ENCODE measurements at places on chromosomes 3 and 15. TPM values are rescaled to one million over a fixed set of nuclear protein-coding genes. Genes with fewer than 3 reads are reported as not detected.

DNA sequence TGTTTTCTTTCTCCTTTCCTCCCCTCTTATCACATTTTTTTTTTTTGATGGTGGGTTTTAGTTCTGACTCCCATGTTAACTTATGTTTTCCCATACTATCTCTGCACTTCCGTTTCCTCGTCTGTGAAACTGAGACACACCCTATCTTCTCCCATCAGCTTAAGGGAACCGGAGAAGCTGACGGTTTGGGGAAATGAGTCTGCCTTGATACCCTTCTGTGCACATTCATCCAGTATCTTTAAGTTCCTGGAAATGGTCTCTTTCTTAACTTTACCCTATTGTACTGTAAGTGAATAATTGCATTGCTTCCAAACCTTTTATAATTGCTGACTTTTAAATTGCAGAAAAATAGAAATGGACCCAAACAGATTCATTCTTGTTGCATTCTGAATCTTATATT, 26.2 kb upstream of the CFAP161 start:
- no peak overlapping the region for H3K4me3 ChIP-seq
- no peak overlapping the region for H3K27ac ChIP-seq
- 0 out of 2 replicates have a peak, but pooled peaks cover 3% of the 10 kb centered on the region for H3K4me1 ChIP-seq
- no peaks in the 10 kb centered on the region for H3K27me3 ChIP-seq
- no peaks in the 10 kb centered on the region for H3K36me3 ChIP-seq
- no peak for DNase-seq

- H3K4me1 ChIP-seq: peaks cover 2% of the 10 kb centered on the region
- no peak overlapping the region for H3K4me3 ChIP-seq
- no peaks in the 10 kb centered on the region for H3K36me3 ChIP-seq
- no peak overlapping the region for H3K27ac ChIP-seq
Observed at GRCh38 chr3:13365390-13366379, 54.4 kb downstream of the NUP210 start.

TRAT1 gene
- total RNA-seq: not detected

GRCh38 chr3:12024959-12025570, 20.9 kb downstream of the SYN2 start:
- H3K4me3 ChIP-seq: no peak overlapping the region
- H3K27ac ChIP-seq: no peak overlapping the region
- H3K27me3 ChIP-seq: no peaks in the 10 kb centered on the region
- no peaks in the 10 kb centered on the region for H3K36me3 ChIP-seq
- H3K4me1 ChIP-seq: no peaks in the 10 kb centered on the region
- no peak for DNase-seq

LRRC31 gene
- not detected for total RNA-seq

GRCh38 chr3:161700998-161701397, 204.4 kb downstream of the OTOL1 start:
- H3K4me1 ChIP-seq: no peaks in the 10 kb centered on the region
- H3K27ac ChIP-seq: no peak overlapping the region
- DNase-seq: no peak
- no peaks in the 10 kb centered on the region for H3K36me3 ChIP-seq
- H3K4me3 ChIP-seq: no peak overlapping the region

DNA sequence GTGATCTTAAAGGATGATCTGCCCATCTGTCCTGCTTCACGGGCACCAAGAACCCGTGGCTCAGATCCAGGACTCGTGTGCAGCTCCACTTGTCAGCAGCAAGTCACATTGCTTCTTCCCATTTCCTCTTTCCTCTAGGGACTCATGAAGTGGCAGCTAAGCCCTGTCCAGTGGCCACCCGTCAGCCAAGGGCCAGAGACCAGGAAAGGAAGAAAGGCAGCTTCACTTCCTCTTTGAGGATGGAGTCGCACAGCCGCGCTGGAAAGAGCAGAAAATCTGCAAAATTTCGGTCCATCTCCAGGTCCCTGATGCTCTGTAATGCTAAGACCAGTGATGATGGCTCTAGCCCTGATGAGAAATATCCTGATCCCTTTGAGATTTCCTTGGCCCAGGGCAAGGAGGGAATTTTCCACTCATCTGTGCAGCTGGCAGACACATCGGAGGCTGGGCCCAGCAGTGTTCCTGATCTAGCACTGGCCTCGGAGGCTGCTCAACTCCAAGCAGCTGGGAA, 28.5 kb downstream of the IL16 start:
- no peak overlapping the region for H3K4me3 ChIP-seq
- H3K27me3 ChIP-seq: no peaks in the 10 kb centered on the region
- no peak overlapping the region for H3K27ac ChIP-seq
- peaks cover 5% of the 10 kb centered on the region for H3K4me1 ChIP-seq
- DNase-seq: no peak

KIF23 gene
- 70.5 TPM for total RNA-seq

DNA sequence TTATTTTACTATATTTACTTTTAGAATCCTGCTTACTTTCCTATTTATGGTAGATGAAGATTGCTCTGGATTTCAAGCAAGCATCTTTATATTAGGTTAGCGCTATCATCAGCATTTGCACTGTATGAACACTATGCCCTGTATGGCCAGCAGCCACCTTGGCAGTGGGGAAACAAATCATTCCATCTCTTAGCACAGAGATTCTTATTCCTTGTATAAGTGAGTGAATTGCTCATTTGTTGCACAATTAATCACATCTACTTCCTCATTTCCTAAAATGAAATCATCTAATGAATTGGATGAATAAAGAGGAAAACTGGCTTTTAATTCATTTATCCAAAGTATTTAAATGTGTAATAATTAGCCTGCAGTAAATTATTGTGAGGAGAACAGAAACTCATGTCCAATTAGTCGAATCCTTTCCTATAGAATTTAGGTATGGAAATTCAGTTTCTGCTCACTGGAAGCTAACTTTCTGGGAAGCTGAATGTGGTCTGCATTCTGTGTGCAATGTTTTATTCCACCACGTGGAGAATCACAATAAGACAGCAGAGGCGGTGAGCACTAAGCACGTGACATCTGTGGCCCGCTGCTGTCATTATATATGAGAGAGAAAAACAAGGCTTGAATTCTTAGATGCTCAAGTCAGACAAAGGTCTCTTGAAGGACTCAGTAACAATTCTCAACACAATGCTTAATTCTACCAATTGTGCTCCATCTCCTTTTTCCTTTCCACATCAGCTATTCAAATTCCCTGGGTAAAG, 93.4 kb downstream of the PEX5L start:
- no peaks in the 10 kb centered on the region for H3K27me3 ChIP-seq
- DNase-seq: no peak
- no peak overlapping the region for H3K4me3 ChIP-seq
- H3K27ac ChIP-seq: no peak overlapping the region
- no peaks in the 10 kb centered on the region for H3K4me1 ChIP-seq

DNA sequence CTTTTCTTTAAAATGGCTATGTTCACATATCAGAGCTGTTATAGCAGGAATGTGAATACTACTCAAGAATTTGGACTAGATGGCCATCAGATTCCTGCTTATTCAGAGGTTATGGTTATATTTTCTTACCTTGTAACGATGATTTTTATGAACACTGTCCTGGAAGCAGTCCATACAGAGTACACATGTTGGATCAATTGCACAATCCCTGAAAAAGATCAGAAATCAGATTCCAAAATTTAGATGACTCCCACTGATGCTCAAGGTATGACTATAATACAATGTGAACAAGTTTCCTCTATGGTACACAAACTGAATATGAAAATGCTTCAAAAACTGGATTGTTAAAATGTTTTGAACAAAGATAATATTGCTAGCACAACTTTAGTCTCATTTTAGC, 23.3 kb downstream of the UBR1 start:
- H3K4me1 ChIP-seq: peaks cover 11% of the 10 kb centered on the region
- H3K36me3 ChIP-seq: peaks cover 27% of the 10 kb centered on the region
- no peaks in the 10 kb centered on the region for H3K27me3 ChIP-seq
- no peak overlapping the region for H3K27ac ChIP-seq
- no peak for DNase-seq
- H3K4me3 ChIP-seq: no peak overlapping the region

ATP13A5 gene
- total RNA-seq: not detected

GRCh38 chr15:100463515-100463914, 65.2 kb downstream of the CERS3 start:
- no peak overlapping the region for H3K27ac ChIP-seq
- DNase-seq: no peak
- H3K27me3 ChIP-seq: no peaks in the 10 kb centered on the region
- no peaks in the 10 kb centered on the region for H3K4me1 ChIP-seq
- no peaks in the 10 kb centered on the region for H3K36me3 ChIP-seq

ADAMTS17 gene
- 0.28 TPM for total RNA-seq

IL5RA gene
- total RNA-seq: not detected

GOLGA8G gene
- not detected for total RNA-seq

FRMD5 gene
- 5.4 TPM for total RNA-seq

GRCh38 chr3:156633335-156633734, 41.1 kb upstream of the TIPARP start:
- no peaks in the 10 kb centered on the region for H3K36me3 ChIP-seq
- H3K27ac ChIP-seq: no peak overlapping the region
- H3K27me3 ChIP-seq: no peaks in the 10 kb centered on the region
- peaks cover 6% of the 10 kb centered on the region for H3K4me1 ChIP-seq
